ENCODE measurements at places on chromosomes 7 and 10.

DNA sequence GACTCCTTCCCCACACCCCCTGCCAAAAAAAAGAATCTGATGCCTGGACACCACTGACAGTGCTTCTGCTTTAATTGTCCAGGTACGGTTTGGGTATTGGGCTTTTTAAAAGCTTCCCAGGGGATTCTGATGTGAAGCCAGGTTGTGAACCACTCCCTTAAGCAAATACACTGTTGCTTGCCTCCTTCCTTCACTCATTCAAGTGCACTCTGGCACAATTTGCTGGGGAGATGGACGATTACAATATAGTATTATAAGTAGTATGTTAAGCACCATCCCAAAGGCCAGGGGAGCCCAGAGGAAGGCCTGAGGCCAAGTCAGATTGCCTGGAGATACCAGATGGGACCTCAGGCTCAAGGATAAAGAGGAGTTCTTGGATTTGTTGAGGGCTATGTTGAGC is 12.3 kb upstream of the ZNRF2 start:
- DNase-seq, result no peak

GRCh38 chr10:110500515-110500905 is 2.8 kb downstream of the DUSP5 start:
- no peak for DNase-seq

DNA sequence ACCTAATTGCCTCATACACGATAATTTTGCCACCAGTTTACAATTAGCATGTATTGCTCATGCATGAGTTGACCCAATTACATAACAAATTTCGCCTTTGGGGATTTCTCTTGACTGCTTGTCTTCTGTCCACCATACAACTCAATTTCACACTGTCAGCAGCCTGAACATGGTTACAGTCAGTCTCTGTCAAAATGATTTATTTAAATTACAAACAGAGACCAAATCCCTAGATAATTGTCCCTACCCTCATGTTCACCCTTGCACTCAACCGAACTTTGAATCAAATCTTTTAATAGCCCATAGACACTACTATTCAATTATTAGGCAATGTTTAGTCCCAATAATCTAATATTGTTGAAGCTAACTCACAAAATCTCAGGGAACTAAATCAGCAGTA is 59.7 kb upstream of the NEBL start:
- no peak for DNase-seq

DNA sequence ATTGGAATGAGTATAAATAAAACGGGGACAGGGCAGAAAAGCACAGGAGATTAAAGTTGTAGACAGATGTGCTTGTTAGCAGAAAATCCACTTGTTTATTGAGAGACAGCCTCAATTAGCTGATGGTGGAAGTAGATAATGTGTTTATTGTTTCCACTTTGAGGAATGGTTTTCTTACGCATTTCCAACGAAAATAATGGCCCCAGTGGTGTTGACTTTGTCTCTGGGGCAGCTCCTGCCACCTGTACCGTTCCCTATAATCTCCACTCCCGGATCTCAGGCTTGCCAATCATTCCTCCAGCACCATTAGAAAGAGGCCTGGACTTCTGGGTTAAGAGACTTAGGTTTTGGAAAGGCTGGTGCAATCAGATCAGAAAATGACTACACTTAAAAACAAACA is 638.7 kb downstream of the PARD3 start:
- DNase-seq, result no peak

DNA sequence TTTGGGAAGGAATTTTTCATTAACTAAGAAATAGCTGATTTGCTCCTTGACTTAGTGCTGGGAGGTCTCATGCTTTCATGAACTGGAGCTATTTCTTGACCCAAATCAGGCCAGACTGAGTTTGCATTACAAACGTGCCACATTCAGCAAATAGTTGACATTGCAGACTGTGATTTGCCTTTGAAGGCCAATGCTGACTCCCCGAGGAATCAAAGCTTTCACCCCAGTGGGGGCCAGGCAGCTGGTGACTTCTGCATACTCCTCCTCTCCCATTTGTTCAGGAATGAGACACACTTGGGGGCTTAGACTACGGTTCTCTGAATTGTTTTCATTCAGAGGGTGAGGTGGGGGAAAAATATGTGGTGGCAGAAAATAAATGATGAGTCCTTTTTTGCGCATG is 111.0 kb upstream of the JAZF1 start:
- no peak for DNase-seq

- no peak for DNase-seq
Measured at GRCh38 chr10:78898341-78899097, 170.2 kb upstream of the ZMIZ1 start.

GRCh38 chr7:108497082-108497725 is 28.7 kb downstream of the PNPLA8 start:
- peak; percentile 55 for DNase-seq

GRCh38 chr10:61878740-61879068 is 22.8 kb upstream of the ARID5B start:
- DNase-seq, result no peak

DNA sequence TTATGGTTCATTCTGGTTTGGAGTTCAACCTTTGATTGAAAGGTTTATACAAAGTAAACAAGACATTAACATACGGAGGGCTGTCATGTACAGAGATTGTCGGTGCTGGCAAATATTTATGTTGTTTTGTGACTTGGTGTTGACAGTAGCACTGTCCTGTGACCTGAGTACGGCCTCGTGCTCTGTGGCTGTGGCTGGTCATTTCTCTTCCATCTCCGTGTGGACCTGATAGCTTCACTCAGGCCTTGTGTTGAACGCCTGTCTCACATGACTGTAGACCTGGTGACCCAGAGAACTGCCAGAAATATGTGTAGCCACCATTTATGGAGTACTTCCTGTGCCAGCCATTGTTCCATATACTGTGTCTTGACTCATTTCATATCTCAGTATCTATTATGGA is 311.6 kb downstream of the CCDC3 start:
- DNase-seq, result no peak

DNA sequence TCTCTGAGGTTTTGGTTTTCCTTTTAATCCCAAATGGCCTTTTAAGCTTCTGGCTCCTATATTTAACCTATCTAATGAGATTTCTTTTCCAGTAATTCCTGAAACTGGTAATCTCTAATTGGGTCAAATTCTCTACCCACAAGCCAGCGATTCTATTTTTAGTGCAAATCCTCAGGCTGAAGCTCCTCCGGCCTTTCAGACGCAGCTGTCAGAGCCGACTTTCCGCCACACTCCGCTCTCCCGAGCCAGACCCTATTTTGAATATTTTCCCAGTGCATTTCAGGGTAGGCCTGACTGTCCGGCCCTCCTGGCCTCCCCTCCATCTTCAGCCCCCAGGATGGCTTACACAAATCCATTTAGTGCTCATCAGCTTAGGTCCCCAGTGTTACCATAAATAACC is 9.7 kb upstream of the ADCY1 start:
- no peak for DNase-seq

DNA sequence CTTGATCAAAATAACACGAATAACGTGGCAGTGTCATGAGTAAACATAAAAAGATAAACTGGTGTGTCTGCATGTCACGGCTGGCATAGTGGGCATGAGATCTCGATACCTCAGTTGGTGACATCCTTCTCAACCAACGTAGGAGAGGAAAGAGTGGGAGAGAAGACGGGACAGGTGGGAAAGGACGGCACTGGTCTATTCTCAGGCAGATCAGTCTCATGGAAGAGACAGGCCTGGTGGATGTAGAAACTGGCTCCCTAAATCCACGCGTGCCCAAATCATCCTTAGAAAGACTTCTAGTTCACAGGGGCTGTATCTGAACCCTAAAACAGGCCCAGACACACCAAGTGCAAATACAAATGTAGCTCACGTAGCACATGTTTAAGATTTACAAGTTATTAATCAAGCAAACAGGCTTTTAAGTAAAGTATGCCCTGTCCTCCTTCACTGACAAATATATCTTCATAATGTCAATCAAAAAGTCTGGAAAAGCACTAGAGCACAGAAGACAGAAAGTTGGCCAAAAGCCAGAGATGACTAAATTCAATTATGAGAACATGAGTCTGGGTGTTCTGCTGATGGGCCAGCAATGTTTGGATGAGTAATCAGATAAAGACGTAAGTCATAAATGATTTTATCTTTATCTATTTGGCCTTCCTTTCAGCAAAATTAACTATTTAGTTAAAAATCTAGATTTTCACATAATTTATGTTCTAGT is 56.3 kb downstream of the SFMBT2 start:
- DNase-seq, result no peak

DNA sequence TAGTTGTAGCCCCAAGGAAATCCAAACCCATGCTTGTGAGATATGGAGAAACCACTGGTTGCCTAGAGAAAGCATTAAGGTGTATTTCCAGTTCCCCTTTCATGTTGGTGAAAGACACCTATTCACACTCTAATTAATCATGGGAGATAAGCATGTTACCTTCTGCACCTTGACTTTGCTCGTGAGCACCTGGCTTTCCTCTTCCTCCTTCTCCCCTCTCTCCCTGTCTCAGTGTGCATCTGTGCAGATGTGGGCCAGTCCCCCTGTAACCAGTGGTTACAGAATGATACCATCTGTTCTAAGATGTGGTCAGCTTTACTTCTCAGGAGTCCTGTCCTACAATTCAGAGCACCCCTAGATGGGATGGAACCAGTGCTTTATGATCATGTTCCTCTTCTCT is 160.6 kb downstream of the LCOR start:
- no peak for DNase-seq

GRCh38 chr10:14560274-14560673 is 214.4 kb downstream of the FAM107B start:
- no peak for DNase-seq

DNA sequence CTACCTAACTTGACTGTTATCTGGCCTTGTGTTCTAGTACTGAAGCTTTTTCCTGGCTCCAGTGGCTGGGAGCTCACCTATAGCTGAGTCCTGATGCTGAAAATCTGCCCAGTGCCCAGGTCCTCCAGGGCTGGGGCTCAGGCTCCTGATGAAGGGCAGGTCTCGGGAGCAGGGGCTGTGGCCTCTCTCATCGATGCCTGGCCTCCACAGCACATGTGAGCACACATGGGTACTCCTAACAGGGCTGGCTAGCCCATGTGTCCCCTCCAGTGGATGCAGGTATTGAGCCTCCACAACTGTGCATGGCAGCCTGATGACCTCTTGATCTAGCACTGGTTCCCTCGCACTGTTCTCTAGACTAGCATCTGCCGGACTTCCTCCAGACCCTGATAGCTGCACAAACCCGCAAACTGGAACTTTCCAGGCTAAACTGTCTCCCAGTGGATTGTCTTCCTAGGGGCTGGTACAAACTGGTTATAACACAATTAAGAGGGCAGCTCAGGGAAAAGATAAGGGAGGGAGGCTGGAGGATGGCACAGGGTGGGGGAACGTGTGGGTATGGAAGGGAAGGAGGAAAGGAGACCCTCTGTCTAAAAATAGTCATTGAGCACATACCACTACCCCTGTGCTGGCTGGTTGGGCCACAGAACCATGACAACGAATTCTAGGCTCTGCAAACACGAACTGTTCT is 35.1 kb downstream of the PLAC9 start:
- DNase-seq, result no peak

- no peak for DNase-seq
Measured at GRCh38 chr7:130887957-130888371, 154.0 kb upstream of the KLF14 start.

GRCh38 chr7:123498601-123499000 is 35.8 kb downstream of the IQUB start:
- DNase-seq, result no peak

GRCh38 chr7:123738356-123738755 is 10.4 kb downstream of the WASL start:
- DNase-seq, result no peak

Measured in NCI-H2171 (cell line).